ENCODE measurements at places on chromosomes 5 and 9. TPM values are rescaled to one million over a fixed set of nuclear protein-coding genes. Genes with fewer than 3 reads are reported as not detected.
A peak's percentile ranks its signal among the peaks of the same experiment; 100 is the strongest.

The DBH gene
- total RNA-seq, result not detected

The NR5A1 gene
- total RNA-seq, result not detected

The ARSI gene
- total RNA-seq, result not detected

The GLRA1 gene
- total RNA-seq, result not detected

The LAMC3 gene
- not detected for total RNA-seq

The ADAMTS12 gene
- not detected for total RNA-seq

The ERAP2 gene
- total RNA-seq, result 41.5 TPM

- no peak for DNase-seq
Measured at GRCh38 chr5:2492476-2492875, 259.0 kb downstream of the IRX2 start.

DNA sequence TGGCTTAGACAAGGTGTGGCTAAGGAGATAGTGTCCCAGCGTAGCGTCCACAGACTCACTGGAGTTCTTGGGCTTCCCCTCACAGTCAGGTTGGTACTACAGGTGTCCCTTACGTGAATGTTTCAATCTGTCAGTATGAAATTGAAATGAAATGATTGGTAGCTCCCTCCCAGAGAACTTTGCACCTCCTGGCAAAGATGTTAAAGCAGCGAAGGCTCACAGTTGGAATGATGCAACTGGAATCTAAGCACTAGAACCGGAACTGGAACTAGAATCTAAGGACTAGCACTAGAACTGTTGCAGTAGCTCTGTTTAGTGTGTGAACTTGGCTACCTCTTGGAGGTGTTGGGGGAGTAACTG lies 1.1 kb downstream of the SLC31A1 start:
- DNase-seq, result peak; percentile 3

DNA sequence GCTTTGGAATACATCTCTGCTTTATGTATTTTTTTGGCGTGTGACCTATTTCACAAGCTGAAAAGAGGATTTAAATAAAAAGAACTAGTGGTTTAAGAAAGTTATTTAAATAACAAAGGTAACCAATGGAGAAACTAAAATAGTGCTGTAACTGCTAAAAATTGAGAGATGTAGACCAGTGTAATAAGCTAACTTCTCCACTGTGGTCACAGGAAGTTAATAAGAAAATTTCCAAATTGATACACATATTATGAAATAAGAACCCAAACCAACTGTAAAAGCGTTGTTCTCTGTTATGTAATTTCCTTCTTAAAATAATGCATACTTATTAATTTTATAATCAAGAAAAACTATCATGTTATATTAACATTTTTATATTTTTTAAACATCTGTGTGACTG lies 29.1 kb upstream of the ZFAND5 start:
- no peak for DNase-seq

- DNase-seq, result no peak
Measured at GRCh38 chr9:90895786-90896185, 94.2 kb downstream of the SYK start.

DNA sequence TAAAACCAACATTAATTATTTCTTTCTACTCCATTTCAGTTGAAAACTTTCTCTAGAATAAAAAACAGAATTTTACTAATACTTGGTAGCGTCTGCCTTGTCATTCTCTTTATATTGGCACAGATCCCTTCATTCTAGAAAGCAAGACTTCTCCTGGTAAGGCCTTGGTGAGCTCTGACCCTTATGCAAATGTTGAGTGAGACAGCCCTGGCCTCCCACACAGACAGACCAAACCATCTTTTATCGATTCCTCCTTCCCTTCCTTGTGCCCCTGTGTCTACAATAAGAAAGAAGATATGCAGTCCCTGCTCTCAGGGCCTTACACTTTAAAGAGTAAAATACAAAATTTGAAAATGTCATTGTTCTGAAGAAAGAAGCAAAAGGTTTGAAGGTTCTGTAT lies 262.2 kb downstream of the EFNA5 start:
- no peak for DNase-seq

GRCh38 chr5:37787742-37788141 lies 52.1 kb downstream of the GDNF start:
- DNase-seq, result no peak

DNA sequence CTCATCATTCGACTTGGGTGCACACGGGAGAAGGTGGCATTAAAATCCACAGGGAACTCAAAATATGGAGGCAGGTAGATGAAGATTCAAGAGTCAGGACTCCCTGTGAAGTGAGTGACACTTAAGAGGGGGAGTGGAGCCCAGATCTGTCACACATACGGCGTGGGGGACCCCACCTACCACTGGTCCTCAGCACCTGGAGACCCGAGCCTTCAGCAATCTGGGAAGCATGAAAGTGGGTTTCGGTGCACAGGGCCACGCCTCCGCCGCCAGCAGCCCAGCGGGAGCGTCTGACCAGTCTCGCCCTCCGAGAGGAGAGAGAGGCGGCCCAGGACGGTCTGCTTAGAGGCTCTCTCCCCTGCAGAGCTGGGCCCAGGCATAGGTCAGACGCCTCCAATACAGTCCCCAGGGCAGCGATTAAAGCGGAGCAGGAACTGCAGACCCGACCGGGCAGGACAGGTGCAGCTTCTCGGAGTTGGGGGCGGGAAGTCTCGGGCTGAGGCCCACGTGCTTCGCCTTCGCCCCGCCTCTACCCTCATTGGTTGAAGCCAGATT lies 639 bp upstream of the SLC2A8 start:
- DNase-seq, result no peak

- no peak for DNase-seq
Measured at GRCh38 chr5:10251405-10251804, 1.3 kb downstream of the CCT5 start.

- DNase-seq, result no peak
Measured at GRCh38 chr5:34735491-34736426, 79.6 kb downstream of the RAI14 start.

DNA sequence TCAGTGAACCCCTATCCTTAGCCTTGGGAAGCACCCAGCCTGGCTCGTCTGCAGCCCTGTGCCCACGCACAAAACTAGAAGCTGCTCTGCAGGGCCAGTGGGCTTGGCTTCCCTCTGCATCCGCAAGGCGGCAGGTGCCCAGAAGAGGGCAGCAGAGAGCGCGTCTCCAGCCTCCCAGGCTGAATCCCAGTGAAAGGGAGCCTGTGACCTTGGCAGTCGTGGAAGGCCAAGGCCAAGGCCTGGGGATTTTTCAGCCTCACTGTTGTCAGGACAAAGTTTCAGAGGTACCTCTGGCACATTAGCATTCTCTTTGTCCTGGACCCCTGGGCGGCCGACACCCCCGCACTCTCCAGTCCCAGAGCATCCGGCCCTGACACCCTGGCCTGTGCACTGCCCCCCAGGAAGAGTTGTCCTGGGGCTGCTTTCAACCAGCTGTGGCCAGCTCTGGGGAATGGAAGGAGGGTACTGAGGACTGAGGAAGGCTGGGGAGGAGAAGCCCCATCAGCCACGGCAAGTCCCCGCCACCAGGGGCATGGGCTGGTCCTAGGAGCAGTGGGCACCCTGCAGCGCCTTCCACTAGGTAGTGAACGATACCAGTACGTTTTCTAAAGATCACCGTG lies 63.6 kb upstream of the IL17B start:
- DNase-seq, result peak; percentile 71

DNA sequence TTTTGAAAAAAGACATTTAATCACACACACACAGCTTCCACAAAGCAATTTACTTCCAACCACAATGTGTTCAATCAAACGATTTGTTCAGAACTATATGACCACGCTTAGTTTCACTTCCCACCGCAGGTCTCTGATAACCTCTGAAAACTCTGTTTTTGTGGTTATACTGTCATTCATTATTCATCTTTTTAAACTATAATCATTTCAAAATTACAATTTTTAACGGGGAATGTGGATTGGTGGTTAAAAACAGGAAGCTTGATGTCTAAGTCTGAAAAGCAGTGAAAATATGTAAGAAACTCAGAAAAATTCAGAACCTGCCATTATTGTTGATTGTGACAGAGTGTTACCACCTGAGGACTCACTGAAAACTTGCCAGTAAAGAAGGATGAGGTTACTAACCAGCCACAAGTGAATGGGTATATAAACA lies 12.7 kb upstream of the TMEM174 start:
- DNase-seq, result peak; percentile 73

DNA sequence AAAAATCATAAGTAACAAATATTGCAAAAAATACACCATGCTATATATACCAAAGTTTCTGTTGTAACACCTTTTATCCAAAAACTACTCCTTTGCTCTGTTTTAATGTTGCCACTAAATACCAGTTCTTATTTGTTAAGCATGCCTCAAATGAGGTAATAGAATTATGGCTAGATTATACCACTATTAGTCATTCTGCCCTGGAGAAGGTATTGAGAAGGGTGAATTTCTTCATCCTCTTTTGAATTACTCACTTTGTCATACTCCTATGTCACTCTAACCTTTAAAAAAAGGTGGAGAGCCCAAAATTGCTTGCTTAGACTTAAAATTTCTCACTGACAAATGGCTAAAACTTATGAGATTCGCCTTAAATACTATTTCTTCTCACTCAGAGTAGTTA lies 750.9 kb downstream of the MAT2B start:
- no peak for DNase-seq

- DNase-seq, result no peak
Measured at GRCh38 chr9:90793729-90794128, 7.9 kb upstream of the SYK start.

DNA sequence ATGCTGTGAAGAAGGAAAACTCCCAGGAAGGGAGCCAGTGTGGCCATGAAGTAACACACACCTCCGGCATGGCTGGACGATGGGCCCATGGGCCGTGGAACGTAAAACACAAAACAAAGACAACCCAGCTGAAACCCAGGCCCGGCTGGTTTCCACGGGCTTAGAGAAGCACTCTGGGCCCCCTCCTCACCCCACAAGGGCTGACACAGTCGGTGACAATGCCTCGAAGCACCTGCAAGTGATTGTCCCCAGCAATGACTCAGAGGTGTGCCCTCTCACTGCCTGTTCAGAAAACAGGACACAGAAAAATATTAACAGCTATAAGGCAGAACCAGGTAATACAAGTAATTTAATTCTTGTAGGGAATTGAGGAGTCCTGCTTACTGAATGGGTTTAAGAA lies 135.3 kb downstream of the ROR2 start:
- no peak for DNase-seq

DNA sequence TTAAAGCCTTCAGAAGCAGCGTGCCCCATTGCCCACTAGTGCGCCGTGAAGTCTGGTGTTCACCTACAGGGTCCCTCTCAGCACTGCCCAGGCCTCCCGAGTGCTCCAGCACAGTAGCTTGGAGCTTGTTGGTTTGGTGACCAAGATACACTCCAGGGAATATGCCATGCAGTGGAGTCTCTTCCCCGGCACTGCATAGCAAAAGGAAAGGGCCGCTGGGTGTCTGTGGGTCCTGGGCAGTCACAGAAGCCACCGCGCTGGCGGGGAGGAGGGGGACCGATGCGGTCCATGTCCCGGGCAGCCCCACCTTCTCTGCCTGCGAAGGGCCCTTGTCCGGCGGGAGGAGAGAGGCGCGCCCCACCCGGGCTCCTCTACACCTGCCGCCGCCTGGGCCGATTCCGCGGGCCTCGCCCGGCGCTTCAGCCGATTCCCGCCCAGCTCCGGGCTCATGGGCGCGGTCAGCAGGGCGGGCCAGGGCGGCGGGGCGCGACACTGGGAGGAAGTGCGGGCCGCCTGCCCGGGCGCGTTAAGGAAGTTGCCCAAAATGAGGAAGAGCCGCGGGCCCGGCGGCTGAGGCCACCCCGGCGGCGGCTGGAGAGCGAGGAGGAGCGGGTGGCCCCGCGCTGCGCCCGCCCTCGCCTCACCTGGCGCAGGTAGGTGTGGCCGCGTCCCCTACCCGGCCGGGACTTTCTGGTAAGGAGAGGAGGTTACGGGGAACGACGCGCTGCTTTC lies at the start of gene SYK:
SYK (plus strand) TSS at position 579 of the 732 bp plus-strand sequence. CDS start 42,080 bp downstream, outside the sequence.
- DNase-seq, result no peak

DNA sequence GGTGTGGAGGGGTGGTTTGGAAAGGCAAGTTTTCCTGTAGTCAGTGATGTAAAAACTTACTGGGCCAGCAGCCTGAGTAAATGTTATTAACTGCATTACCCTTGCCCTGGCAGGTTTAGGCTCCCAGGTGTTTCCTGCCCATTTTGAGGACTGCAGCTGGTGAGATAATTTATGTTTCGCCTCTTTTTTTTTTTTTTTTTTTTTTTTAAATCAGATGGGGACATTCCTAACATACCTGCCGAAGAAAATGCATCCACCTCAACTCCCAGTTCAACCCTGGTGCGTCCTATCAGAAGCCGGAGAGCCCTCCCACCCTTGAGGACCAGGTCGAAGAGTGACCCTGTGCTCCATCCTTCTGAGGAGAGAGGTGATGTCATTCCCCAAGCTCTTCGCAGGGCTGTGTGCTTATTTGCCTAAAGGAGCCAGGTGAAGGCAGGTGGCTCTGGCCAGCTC lies 60.6 kb downstream of the ENTREP1 start:
- DNase-seq, result no peak

GRCh38 chr9:100213730-100214477 lies 114.9 kb downstream of the INVS start:
- DNase-seq, result no peak

Data from natural killer cell (primary cell).